Mesenchymal stem cell (in vitro differentiated cells and primary cell): ENCODE measurements at places on chromosomes 7 and 10.

GRCh38 chr10:124577651-124578050, 116.0 kb downstream of the LHPP start:
- DNase-seq: no peak
- H3K27ac ChIP-seq: no peak overlapping the region
- H3K4me3 ChIP-seq: no peak overlapping the region
- no peaks in the 10 kb centered on the region for H3K4me1 ChIP-seq
- H3K36me3 ChIP-seq: no peaks in the 10 kb centered on the region

GRCh38 chr7:30038196-30038980, 10.2 kb downstream of the PLEKHA8 start:
- H3K36me3 ChIP-seq: peaks cover 5% of the 10 kb centered on the region
- no peak overlapping the region for H3K27ac ChIP-seq
- no peak overlapping the region for H3K4me3 ChIP-seq
- no peaks in the 10 kb centered on the region for H3K4me1 ChIP-seq
- DNase-seq: no peak

GRCh38 chr7:104982308-104983075, 31.5 kb upstream of the KMT2E start:
- no peaks in the 10 kb centered on the region for H3K27me3 ChIP-seq
- H3K36me3 ChIP-seq: peaks cover 6% of the 10 kb centered on the region
- H3K4me3 ChIP-seq: no peak overlapping the region
- peak; percentile 89 for DNase-seq
- H3K27ac ChIP-seq: peak overlapping the region; percentile 99
- peaks cover 13% of the 10 kb centered on the region for H3K4me1 ChIP-seq

DNA sequence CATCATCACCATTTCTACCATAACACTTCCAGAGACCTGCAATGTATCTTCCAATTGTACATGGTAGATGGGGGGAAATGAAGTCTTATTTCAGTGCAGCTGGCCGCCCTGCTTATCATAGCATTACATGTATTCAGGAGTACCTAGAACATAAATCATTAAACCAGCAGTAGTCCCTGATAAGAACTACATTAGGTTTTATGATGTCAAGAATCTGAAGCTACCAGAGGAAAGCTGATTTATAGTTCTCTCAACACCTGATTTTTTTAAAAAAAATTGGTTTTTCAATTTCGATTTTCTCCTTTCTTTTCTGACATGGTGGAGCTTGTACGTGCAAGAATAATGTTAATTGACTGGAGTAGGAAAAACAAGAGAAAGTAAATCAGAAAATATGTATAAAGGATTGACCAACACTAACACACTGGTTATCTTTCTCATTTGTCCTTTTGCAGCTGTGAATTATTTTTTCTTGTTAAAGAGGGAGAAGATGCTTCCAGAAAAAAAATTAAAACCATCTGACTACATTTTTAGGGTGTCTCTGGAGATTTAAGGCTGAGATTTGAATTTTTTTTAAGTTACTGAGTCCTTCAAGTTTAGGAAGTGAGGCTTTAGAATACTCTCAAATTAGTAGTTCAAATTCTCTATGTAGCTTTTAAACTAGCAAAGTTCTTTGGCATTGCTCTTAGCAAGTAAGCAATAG, 59.1 kb downstream of the CSTF2T start:
- no peaks in the 10 kb centered on the region for H3K4me1 ChIP-seq
- no peak for DNase-seq
- no peaks in the 10 kb centered on the region for H3K36me3 ChIP-seq
- no peak overlapping the region for H3K4me3 ChIP-seq
